ENCODE measurements at places on chromosomes 5 and 9.

GRCh38 chr9:2303056-2303455 lies 287.9 kb downstream of the SMARCA2 start:
- no peak for DNase-seq

GRCh38 chr9:959105-959504 lies 17.4 kb upstream of the DMRT3 start:
- no peak for DNase-seq

DNA sequence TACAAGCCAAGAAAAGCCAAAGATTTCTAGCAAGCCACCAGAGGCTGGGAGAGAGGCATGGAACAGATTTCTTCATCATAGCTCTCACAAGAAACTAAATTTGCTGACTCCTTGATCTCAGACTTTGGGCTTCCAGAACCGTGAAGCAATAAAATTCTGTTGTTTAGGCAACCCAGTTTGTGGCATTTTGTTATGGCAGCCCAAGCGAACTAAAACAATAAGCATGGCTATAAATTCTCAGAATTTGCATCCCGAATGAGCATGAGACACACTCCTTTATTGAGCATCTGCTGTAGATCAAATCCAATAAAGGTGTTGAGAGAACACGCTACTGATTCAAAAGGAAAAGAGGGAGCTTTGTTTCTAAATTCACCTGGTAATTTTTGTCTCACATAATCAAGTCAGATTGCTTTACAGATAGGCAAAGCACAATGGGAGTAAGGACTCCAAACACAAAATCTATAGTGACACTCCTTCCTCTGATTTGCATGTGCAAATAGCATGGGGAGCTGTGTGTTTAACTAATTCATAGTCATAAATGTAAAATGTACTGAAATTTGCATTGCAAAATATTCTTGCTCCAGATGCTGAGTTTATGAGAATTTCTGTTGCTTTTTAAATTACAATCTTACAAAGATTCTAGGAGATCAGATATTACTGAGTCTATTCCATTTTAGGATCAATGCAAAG lies 308.7 kb downstream of the MED10 start:
- no peak for DNase-seq

DNA sequence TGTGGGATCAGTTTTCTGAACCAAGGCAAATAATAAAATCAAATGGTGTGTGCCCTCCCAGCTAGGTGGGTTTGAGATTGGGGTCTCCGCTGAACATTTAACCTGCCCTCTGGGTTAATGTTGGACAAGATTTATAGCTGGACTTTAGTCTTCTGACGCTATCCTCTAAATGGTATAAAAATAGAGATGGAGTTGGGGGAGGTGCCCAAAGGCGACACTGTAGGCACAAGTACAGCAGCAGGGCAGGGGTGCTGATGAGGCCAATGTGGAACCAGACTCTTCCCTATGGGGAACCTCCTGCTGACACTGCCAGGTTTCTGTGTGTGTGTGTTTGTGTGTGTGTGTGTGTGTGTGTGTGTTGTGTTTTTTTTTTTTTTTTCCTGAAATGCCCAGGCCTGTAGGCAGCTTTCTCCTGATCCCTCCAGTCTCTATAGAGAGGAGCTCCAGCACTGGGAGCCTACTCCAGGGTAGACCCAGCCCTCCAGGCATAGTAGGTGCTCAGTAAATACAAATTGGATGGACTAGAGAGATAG lies 37.9 kb downstream of the PCDH1 start:
- no peak for DNase-seq

GRCh38 chr9:132745756-132746709 lies 75.8 kb downstream of the GTF3C4 start:
- no peak for DNase-seq

DNA sequence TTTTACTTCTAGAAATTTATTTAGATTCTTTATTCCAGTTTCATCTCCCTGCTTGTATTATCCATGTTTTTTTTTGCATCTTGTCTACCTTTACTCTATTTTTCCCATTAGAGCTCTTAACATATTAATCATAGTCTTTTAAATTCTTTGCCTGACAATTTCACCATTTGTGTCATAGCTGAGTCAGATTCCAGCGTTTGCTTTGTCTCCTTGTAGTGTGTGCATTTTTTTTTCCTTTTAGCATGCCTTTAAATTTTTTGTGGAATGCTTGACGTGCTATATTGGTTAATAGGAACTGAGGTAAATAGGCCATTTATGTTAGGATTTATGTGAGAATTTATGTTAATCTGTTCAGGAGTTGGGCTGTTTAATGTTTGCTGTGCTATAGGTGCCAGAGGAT lies 41.8 kb upstream of the NFIL3 start:
- no peak for DNase-seq

DNA sequence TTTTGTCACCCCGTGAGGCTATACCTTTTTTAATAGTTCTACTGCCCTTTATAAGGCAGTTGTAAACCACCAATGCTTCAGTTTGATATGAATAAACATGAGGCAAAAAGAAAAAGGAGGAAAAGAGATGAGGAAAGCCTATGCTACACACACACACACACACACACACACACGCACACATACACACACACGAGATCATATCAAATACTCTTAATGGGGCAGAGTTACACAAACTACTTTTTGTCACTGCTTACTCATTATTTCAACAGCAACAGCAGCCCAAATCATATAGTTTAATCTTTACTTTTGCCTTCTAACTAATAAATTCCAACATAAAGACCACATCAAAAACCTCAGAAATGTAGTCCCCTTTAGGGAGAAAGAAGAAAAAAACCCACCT lies 116.8 kb upstream of the PAM start:
- peak; percentile 8 for DNase-seq

DNA sequence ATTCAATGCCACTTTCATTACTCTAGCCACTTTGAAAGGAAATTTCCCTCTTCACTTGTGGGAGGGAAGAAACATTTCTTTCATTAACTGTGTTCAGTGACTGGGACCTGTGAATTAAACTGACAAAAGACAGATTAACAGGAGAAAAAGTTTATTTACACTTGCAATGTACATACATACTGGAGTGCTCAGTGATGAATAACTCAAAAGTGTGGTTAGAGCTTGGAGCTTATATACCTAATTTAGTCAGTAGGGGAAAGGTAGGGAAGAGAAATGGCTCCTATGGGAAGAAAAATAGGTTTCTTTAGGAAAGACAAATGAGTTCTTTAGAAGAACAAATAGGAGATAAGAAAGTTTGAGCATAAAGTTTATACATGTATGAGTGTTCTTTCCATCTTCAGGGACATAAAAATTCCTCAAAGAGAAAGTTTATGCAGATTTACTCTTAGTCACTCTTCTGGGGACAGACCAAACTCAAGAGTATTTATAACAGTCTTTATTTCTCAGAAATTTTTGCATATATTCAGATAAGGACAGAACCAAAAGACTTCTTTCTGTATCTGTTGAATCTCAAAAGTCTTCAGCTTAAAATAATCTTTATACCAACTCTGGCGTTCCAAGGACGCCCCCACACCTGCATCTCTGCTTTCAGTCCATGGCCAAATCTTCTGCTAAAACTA lies 120.0 kb upstream of the RAI14 start:
- no peak for DNase-seq

- DNase-seq = no peak
Observed at GRCh38 chr5:83277953-83278352, 193.6 kb upstream of the VCAN start.

DNA sequence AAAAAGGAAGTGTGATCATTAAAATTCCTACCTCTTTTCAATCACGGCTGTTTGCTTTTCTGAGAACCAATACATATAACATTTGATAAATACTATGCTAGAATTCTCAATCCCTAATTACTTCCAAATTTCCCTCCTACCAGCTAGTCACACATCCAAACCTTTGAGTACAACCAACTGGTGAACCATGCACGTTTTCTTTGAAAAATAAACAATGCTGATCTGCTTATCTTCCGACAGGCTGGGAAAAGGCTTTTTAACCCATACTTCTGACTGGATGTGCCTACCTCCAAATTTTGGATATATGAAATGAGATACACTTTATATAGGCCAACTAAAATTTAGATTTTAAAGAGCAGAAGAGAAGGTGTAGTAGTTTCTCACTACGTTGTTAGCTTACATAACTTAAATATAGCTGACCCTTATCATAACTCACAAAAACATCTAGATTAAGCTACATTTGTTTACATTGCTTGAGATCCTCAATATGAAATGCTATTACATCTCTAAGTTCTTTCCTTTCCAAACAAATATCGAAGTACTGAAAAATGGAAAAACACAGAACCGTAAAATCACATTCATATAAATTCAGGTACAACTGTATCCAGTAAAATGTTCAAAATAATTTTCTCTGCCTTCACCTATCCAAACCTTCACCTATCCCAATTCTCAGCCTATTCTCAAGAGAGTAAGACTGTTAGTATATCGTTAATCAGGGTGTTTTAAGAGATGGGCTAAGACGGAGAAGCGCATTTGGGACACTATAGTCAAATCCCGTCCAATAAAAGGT lies 2.1 kb downstream of the NR3C1 start:
- no peak for DNase-seq
